ENCODE measurements at places on chromosomes 7 and 10.

- no peak for DNase-seq
These were observed 123.9 kb upstream of the FAM171A1 start for GRCh38 chr10:15494850-15495506.

- DNase-seq: no peak
These were observed 7.3 kb upstream of the RBM33 start for GRCh38 chr7:155637155-155637554.

DNA sequence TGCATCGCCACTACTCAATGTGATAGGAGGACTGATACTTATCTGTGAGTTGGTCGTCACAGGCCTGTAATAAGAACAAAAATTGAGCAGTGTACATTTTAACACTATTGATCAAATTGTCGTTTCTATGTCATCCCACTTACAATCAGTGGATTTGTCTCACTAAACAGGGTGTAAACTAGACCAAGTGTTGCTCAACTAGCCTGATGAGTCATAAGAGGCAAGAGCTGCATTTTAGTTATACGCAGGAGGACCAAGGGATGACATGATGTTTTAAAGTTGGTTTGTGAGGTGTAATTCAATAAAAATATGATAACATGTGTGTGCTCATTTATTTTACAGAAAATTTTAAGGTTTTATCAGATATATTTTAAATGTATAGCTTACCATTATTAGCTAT lies 1239.2 kb downstream of the REEP3 start:
- no peak for DNase-seq

DNA sequence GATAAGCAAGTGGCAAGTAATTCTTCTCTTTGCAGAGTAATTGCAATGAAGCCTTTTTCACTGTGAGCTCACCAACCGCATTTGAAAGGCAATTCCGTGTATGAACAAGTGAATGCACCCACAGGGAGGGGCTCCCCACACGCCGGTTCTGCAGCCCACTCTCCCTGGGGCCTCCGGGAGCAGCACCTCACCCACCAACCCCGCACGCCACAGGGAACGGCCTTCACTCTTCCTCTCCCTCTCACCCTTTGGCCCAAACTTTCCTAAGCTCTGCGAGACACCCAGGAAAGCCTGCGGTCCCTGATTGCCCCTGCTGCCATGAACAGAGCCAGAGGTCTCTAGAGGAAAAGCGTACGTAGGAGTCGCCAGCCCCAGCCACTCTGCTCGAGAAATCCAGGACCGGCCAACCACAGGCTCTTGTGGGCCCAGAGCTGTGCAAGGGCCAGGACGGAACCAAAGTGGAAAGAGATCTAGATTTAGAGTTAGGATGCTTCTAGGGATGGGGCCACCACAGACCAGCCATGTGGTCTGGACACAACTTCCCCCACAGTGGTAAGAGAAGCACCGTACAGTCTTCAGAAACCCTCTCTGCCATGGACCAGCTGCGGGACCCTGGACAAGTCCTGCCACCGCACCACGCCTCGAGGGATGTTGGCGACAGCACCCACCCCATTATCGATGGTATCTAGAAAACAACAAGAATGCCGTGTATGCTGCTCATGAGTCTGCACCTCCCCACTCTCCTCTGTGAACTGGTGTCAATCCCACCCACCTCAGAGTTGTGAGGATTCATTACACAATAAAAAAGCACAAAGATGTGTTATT lies 3.6 kb downstream of the WDR86 start:
- DNase-seq: no peak

DNA sequence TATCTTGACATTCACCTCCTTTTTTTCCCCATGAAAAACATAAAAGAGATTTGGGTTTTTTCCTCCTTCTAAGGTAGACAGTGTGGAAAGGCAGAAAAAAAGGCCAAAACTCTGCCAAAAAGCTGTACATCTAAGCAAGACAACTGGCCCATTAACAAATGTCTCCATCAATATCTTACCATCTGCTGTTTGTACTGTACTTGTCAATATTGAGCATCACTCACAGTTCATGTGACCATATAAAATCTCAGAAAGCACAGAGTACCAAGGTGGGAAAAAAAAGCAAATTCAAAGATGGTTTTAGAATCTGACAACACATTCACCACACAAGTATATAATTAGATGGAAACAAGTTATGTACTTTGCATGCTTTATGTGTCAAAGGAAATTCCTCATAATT lies 52.6 kb downstream of the CACNA2D1 start:
- no peak for DNase-seq

- DNase-seq: no peak
These were observed 612.1 kb upstream of the FZD8 start for GRCh38 chr10:36254199-36254598.

DNA sequence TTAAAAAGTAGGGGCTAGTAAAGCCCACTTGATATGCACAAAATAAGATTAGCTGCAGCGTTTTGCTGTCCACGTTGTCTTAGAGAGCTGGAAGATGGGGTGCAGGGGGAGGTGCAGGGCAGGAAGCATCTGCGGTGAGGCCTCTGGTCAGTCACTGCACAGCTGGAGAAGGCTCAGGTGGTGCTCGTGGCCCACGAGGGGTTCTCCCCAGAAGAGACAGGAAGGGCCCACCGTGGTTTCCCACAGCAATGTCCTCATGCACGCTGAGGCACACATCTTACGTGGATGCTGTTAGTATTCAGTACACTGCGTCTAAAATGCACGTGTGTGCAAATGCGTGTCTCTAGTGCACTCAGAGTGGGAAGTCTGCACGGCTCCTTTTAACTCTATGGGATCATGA lies 582.1 kb downstream of the PTPRN2 start:
- no peak for DNase-seq

DNA sequence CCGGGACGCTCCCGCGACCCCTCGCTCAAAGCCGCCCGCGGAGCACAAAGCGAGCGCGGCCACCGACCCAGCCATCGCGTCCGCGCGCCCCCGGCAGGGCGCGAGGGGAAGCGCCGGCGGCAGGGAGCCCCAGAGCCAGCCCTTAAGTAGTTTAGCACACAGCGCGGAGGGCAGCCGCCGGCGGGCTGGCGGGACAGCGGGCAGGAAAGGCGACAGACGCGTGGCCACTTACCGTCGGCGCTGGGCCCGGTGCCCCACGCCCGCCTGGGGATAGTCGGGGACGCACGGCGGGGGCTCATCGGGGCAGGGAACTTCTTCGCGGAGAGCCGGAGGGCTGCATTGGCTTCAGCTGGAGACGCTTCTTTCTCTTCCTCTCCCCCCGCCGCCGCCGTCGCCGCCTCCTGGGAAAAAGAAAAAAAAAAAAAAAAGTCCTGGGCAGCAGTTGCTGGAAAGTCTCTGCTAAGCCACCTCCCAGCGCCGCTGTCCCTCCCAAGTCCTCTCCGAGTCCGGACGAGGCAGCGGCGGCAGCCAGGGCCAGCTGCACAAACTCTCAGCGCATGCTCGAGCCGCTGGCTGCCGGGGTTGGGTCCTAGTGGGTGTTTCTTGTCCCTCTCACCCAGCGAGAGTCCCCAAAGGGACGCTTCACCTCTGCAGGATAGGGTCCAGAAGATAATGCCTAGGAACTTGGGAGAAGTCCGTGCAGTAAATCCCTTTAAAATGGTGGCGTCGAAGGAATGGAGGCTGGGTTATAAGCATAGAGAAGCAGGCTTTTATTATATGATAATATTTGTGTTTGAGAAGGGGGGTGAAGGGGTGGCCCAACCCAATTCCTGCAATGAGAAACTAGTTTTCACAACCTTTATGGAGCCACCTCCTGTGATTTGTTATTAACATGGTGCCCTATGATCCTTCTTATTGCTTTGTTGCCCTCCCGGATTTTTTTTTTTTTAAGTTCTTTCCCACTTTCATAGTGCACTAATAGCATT lies at the start of gene TSPAN12:
Gene TSPAN12, minus strand, starts transcription at position 557 of the 986 bp plus-strand sequence. CDS start 1,381 bp downstream, outside the sequence.
- DNase-seq: no peak

Data from GM12864 (cell line).